ENCODE measurements at places on chromosomes 3 and 15. TPM values are rescaled to one million over a fixed set of nuclear protein-coding genes. Genes with fewer than 3 reads are reported as not detected.

Gene MEIS2
- total RNA-seq = 31.0 TPM

Gene ATP13A4
- total RNA-seq = under 0.01 TPM

- DNase-seq = no peak
These were observed 370.9 kb downstream of the GABRG3 start for GRCh38 chr15:27341780-27342343.

- DNase-seq = no peak
These were observed 99.9 kb downstream of the SRGAP3 start for GRCh38 chr3:9149566-9149965.

- DNase-seq = no peak
These were observed 28.7 kb upstream of the SRPRB start for GRCh38 chr3:133776794-133777438.

- no peak for DNase-seq
These were observed 344.2 kb upstream of the MCTP2 start for GRCh38 chr15:93887151-93887550.

DNA sequence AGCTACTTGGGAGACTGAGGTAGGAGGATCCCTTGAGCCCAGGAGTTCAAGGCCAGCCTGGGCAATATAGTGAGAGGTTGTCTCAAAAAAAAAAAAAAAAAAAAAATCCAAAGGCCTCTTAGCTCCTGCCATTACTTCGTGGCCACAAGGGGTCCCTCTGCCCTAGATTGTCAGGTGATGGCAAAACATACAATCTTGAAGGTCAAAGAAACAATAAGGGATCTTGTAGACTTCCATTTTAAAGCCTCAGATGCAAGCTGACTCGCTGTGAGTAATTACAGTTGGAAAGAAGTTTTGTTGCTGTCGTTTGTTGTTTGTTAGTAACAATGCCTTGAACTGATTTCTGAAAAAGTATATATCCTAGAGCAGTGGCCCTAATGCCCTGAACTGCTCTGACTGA lies 55.9 kb upstream of the PLCL2 start:
- peak; percentile 35 for DNase-seq

- no peak for DNase-seq
These were observed 66.8 kb downstream of the RPL39L start for GRCh38 chr3:187072511-187072910.

DNA sequence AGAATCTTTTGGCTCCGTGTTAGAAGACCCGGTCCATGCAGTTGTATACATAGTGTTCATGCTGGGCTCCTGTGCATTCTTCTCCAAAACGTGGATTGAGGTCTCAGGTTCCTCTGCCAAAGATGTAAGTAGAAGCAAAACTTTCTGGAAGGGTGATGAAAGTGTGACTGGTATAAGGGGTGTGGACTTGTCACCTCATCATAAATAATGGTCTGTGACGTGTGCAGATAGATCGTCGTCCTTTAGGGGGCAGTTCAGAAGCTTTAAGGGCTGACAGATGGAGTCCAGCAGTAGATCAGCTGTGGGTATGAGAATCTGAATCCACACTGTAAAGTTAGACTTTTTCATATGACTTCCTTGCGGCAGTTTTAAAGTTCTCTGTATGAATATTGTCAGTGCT lies 15.3 kb downstream of the SEC61A1 start:
- no peak for DNase-seq

DNA sequence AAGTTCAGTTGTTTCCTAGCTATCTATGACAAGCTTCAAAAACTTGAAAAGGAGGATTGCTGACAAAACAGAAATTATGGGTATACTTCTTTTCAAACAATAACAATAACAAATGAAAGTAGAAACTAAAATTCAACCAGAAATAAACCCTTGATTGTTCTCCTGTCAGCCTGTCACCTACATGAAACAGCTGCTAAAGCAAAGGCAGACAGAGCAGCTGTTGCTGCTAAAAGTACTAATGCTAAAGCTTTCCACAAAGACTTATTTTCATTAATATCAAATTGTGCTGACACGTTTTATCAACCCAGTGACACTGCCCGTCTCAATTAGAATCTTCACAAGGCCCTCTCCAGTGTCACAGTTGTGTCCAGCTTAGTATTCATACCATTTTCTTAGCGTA lies 533.2 kb upstream of the GBE1 start:
- DNase-seq = no peak

DNA sequence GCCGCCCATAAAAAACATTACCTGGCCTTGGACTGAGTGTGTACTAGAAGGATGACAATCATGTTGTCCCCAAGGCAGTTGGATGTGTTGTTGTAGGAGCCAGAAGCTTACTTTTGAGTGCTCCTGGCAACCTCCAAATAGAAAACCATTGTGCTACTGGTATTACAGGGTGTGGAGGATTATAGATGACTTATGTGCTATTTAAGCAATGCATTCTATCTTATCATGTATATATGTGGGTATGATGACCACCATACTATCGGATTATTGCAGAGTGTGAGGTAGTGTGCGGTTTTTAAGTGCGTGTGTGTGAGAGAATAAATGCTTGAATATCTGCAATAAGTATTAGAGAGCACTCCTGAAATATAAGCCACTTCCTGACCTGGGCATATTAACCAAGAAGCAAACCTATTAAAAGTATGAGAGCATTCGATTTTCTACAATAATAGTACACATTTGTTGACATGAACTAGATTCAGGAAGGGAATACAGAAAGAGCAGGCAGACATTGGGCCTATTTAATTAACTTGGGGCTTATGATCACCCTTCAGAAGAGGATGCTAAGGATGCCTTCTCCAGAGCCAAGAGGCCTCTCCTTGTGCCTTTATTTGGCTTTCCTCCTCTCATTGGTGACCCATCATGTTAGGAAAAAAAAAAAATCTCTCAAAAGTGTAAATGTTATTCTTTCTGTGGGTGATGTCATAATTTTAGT lies 11.7 kb upstream of the MBNL1 start:
- DNase-seq = no peak

DNA sequence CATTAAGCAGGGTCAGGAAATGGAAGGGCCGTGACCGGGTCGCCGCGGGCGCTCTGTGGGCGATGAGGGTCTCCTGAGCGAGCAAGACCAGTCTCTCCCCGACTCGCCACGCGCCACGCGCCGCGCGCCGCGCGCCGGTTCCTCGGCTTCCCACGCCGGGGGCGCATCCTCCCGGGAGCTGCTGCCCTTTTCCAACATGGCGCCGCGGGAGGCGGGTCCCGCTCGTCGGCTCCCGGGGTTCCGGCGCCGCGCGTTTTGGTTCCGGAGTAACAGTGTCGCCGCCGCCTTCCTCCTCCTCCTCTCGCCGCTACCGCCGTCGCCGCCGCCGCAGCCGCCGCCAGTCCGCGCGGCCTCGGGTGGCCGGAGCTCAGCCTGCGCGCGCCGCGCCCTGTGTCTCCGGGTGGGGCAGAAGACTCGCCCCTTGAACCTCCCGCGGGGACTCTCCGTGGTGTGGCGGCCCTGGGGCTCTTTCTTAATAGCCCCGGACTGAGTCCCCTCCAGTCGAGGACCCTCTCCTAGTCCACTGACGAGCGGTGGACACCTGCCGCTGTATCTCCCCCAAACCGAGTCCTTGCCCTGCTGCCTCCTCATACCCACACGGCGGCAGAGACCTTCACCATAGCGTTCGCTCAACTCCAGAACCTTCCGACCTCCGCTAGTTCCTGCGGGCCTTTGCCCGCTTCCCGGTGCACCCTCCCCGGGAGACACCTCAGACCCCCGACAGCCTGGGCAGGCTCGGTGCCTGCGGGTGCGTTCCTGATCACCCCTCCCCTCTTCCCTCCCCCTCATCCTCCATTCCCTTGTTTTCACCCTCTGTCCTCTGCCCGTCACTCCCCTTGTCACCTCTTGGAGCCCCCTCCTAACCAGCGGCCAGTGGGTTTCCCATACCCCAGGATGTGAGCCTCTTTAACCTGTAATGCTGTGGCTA lies at the start of gene MAP2K5:
Gene MAP2K5, plus strand, starts transcription at position 284 of the 928 bp plus-strand sequence. Its CDS starts 633 bp downstream, at position 917.
- peak; percentile 70 for DNase-seq

DNA sequence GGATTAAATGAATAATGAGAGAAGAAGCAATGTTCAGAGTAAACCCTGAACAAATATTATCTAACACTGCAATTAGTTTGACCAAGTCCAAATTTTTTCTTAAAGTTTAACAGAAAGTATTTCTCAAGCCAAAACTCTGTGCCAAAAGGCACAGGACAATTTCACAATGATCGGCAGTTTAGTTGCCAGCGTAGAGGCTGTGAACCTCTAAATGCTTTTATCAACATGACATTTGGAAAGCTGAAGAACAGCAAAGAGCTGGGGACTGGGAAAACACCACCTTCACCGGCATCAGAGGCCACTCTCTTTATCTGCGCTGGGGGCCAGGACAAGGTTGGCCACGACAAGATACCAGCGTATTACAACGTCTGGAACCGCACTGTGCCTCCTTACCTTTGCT lies 125.6 kb downstream of the ADAMTS17 start:
- no peak for DNase-seq

Data from fibroblast of lung (primary cell).